Caki2 (cell line): ENCODE measurements at places on chromosomes 5 and 9.
A peak's percentile ranks its signal among the peaks of the same experiment; 100 is the strongest.

DNA sequence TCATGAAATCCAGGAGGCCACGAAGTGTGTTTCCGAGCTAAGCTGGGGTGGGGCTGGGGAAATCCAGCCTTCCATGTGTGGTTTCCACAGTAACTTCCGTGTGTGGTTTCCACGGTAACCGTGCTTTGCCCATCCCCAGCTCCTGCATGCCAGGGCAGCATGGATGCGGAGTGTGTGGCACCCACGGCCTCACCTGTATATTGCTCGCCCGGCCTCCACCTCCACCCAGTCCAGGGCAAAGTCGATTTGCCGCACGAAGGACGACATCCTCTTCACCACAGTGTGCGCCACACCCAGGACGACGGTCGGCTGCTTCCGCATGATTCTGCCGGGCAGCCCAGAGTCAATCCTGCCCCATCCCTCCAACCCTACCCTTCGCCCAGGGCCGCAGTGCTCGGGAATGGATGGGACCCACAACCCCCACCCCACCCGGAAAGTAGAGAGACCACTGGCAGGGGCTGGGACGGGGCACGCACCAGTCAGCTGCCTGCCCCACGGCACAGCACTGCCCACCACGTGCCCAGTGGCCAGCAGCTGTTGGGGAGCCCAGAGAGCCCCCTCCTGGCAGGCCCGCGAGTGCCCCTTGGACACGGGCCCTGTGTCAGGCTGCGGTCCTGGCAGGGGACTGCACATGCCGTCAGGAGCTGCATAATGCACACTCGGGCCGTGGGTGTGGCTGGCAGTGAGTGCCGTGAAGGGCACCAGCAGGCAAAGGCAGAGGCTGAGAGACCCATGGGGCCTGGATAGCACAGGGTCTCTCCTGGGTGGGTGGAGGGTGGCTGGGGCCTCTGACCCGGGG, 39.0 kb upstream of the NSMF start:
- no peak for DNase-seq

GRCh38 chr5:21856987-21857386, 996.2 kb downstream of the CDH12 start:
- no peak for DNase-seq

GRCh38 chr5:96113170-96113939, 151.7 kb upstream of the ELL2 start:
- no peak for DNase-seq

- peak; percentile 55 for DNase-seq
Observed at GRCh38 chr9:127199001-127199791, 65.4 kb upstream of the GARNL3 start.

DNA sequence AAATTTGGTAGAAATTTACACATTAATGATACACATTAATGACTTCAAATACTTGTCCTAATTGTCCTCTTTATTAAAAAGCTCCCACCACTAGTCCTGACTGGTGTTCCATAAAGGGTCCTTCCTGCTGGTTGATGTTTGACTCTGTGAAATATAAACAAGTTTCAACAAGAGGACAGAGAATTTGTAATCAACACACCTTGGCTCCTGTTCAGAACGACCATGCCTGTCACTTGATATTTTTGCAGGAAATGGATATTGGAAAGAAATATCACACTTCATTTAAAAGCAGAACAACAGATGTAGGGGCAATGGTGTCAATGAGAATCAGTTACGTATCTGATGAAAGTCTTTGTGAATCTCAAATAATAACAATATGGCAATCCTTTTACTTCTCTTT, 211.7 kb downstream of the ENC1 start:
- DNase-seq: no peak

GRCh38 chr5:62112689-62113228, 193.2 kb upstream of the KIF2A start:
- DNase-seq: no peak

DNA sequence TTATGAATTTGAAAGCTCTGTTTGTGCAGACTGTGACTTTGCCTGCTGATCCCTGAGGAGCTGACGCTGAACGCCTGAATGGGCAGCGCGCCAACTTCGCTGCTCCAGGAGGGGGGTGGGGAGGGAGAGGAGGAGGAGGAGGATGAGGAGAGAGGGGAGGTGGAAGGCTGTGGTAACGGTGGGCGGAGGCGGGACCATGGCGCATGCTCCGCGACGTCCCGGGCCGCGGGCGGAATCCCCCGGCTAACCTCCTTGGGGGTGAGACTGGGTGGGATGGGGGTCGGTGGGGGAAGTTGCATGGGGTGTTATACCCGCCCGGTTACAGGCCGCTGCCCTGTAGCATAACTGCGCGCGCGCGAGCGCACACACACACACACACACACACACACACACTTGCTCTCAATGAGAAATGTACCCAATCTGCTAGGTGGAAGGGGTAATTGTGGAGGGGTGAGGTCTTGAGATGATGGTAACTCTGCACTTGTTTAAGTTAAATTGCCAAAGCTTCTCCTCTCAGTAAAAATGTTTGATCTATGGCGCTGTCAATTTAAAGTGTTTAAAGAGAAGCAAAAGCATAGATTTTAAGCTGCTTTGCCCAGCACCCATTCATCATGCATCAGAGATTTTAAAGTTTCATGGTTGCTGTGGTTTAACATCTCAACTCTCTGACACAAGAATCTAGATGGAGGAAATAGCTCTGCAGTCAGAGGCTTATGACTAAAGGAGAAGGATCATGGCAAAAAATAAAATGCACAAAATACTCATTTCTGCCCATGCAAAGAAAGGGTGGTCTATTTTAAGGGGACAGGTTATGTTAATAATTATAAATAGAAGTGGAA, 76.6 kb upstream of the TBCA start:
- peak; percentile 84 for DNase-seq

DNA sequence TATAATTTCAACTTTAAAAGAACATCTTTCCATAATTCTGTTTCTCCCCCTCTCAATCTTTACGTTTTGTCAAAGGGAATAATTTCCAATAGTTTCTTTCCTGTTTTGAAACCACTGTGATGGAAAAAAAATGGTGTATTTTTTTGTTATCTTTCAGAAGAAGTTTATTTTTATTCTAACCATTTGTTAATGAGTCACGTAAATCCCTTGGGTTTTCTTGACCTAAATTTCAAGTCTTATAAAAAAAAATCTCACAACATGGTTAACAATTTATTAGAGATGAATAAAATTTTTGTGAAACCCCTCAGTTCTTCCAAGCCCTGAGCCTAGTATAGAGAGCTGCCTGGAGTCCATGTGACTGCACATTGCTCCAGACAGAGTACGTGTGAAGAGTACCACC, 106.1 kb upstream of the FBXL17 start:
- no peak for DNase-seq

GRCh38 chr5:129679671-129680070, 68.2 kb upstream of the MINAR2 start:
- DNase-seq: no peak

- no peak for DNase-seq
Observed at GRCh38 chr9:9102295-9102694, 1302.7 kb upstream of the DMAC1 start.
